Breast epithelium (tissue), 4 donors: ENCODE measurements at places on chromosomes 13 and 19.

- DNase-seq = no peak
Observed at GRCh38 chr13:112616586-112617362, 28.8 kb upstream of the TUBGCP3 start.

- no peak for DNase-seq
Observed at GRCh38 chr13:90455823-90456222, 891.7 kb upstream of the MIR17HG start.

- no peak for DNase-seq
Observed at GRCh38 chr13:99971576-99972189, at the start of gene ZIC5. ZIC5 (minus strand) TSS chr13:99971767; CDS start chr13:99971603, 164 bp downstream.

GRCh38 chr13:89239361-89240127 lies 1568.4 kb downstream of the SLITRK5 start:
- DNase-seq = no peak

GRCh38 chr19:19209372-19209771 lies 2.4 kb upstream of the NCAN start:
- no peak for DNase-seq

GRCh38 chr19:48571378-48572162 lies 19.6 kb downstream of the SULT2B1 start:
- DNase-seq = peak; percentile 73

- DNase-seq = peak; percentile 93
Observed at GRCh38 chr19:21505459-21506451, at the start of gene ZNF429. ZNF429 (plus strand) TSS chr19:21505602; CDS start chr19:21505772, 170 bp downstream.
